Immature natural killer cell (primary cell): ENCODE measurements at places on chromosomes 16 and 17.

GRCh38 chr16:23134274-23134673 is 15.0 kb downstream of the USP31 start:
- DNase-seq = no peak

- peak; percentile 94 for DNase-seq
These were observed at the start of gene KPNA2 for GRCh38 chr17:68035523-68036303. Gene KPNA2, plus strand, starts transcription at chr17:68035735. Its CDS starts 1,398 bp downstream, at chr17:68037133.

- no peak for DNase-seq
These were observed 365.4 kb upstream of the CDH11 start for GRCh38 chr16:65487231-65487630.

- DNase-seq = no peak
These were observed 11.5 kb upstream of the HAS3 start for GRCh38 chr16:69093974-69094373.

DNA sequence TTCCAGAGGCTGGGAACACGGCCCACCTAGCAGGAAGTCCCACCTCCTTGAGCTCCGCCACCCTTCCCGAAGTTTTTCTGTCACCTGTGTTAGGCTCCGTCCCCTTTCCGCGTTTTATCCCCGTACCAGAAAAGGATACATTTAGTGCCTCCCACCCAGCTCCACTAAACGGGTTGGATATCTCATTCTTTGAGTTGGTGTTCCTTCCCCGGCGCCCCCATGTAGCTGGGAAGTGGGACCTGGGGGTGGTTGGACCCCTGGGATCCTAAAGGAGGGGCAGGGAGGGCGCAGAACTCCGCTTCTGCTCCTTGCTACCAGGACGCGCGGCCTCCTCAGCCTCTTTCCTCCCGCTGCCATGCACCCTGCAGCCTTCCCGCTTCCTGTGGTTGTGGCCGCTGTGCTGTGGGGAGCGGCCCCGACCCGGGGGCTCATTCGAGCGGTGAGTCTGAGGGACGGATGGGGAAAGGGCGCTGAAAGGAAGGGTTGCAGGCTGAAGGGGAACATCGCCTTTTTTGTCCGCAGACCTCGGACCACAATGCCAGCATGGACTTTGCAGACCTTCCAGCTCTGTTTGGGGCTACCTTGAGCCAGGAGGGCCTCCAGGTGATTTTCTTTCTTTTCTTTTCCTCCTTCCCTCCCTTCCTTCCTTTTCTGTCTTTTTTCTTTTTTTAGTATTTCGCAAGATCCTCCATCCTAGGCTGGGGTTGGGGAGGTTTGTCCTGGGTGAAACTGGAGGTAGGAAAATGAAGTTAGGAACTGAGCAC is 669 bp downstream of the RNF167 start:
- peak; percentile 37 for DNase-seq

GRCh38 chr16:70694088-70694867 is 8.4 kb upstream of the MTSS2 start:
- no peak for DNase-seq

DNA sequence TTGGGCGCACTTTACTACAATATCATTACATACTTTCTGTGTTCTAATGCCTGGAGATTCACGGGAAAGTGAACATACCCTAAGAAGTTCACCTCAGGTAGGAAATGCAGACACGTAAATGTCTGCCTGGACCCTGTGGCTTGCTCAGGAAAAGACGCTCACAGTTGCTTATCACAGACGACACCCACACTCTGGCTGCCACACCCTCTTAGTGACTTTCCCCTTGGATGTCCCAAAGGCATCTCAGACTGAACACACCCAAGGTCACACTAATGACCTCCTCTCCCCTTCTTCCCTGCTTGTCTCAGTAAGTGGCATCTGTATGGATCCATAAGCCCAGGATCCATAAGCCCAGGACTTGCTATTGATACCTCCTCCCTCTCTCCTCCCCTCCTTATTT is 32.6 kb downstream of the CDRT15 start:
- no peak for DNase-seq
